ENCODE measurements at places on chromosomes 1 and 21.

DNA sequence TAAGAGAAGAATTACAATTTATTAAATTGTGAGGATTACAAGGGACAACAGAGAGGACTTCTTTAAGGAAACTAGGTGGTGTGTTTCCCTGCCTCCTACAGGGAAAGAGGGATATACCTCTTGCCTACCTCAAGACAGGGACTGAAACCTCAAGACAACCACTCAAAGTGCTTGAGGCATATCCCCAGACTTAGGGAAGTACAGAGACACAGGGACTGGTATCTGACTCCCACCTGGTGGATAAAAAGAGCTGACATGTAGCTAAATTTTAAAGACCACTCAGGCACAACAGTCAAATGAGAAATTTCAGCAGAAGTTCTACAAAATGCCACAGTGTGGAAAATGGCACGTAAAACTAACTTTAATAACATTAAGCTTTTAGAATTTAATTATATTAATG, 21.3 kb downstream of the DENND2C start:
- DNase-seq, result no peak

DNA sequence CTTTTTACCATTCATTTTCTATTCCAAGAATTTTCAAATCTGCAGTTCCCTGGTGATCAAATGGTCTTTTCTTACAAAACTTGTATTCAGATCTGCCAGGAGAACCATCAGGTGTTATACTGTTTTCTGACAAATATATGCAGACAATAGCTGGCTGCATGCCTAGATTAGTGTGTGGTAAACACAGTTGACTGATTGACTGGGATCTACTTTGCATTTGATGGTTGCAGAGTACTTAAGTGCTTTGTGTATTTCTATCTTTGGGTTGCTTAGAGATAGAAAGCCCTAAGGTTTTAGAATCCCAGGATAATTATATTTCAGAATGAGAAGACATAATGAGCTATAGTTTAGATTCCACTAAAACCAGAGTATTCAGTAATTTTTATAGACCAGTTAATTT, 102.0 kb upstream of the CHODL start:
- DNase-seq, result no peak

DNA sequence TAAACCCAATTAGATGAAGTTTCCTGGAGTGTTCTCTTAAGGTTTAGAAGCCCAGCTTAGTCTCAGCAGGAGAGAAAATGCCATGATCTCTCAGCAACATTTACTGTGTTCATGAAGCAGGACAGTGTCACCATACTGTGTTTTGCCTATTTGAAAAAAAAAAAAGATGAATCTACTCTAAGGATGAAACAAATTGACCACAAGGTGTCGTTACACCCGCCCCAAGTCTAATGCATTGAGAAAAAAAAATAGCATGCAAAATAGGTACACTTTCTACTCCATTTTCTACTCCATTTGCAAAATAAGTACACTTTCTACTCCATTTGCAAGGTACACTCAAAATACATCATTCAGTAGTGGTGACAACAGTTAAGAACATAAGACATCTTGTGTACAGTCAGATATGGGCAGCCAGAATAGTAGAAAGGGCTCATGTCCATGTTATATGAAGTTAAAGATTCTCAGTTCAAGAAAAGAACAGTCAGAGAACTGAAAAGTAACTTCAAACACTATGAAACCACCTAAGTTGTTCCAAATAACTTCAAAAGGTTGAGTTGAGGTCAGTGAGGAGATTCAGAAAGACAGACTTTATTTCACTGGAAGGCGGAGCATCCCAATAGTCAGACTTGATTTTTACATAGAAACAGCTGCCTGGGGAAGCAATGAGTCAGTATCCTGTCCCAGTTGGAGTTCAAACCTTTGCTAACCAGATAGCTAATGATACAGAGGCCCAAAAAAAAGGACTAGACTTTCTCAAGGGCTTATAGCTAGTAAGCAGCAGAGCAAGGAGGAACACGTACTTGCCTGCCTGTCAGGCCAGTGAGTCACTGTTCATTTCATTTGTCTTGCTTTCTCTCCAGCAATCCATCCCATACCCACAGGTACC, 13.3 kb downstream of the PLPPR5 start:
- no peak for DNase-seq

- no peak for DNase-seq
Measured at GRCh38 chr1:111372336-111372965, 55.1 kb downstream of the OVGP1 start.

DNA sequence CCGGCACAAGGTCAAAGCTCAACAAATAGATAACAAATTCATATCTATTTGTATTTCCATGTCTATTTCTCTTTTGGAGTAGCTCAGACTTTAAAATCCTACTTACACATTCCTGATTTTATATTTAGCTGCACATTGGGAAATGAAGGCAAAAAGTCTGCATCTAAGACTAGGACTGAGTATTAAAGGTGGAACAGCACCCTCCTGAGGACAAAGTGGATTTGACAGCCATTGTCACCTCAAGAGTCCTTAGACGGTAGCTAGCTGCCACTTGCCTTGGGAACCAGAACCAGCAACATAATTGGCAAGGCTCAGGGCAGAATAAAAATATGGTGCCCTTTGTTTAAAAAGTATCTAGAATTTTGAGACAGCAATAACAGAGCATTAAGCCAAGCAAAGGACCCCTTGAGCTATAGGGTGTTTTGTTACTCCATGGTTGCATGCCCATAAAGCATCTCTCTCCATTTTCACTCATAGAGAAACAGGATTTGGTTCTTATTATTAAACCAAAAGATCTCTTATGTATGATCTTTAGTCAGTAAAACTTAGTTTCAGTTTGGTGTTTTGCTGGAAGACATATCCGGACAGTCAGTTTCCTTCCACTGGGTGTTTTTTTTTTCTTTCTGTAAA, 30.0 kb upstream of the SGIP1 start:
- peak; percentile 18 for DNase-seq

- DNase-seq, result no peak
Measured at GRCh38 chr1:151978922-151979321, 14.7 kb downstream of the S100A10 start.

DNA sequence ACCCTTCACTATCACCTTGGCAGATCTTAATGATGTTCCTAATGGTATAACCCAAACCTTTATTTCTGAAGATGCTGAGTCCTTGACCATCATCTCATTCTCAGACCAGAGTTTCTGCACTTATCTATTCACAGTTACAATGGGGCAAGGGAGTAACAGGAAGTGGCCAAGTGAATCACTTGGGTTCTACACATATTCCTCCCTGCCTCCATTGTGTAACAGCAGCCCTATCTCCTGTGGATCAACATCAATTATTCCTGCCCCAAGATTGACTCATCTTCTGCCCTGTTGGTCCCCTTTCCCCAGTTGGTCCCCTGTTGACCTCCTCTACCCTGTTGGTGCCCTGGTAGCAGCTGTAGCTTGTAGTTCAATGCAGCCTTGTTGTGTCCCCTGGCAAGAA, 10.3 kb upstream of the S100A7 start:
- DNase-seq, result no peak

DNA sequence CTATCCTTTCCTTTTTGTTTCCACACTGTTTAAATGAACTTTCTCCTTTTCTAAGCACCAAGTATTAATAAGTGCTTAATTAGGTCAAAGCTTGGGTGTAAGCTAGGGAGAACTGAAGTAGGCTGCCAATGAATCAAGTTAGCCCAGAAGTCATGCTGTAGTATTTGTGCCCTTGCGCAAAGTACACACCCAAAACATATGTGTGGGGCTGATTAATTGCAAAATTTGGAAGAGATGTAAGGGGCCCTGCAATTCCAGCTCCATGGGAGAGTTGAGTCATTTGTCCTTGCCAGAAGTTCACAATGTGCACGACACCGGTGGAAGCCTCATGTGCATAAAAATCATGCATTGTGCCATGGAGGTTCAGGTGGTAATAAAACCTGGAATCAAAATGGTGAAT, 18.6 kb upstream of the NTNG1 start:
- no peak for DNase-seq
